ENCODE measurements at places on chromosomes 6 and 20.

DNA sequence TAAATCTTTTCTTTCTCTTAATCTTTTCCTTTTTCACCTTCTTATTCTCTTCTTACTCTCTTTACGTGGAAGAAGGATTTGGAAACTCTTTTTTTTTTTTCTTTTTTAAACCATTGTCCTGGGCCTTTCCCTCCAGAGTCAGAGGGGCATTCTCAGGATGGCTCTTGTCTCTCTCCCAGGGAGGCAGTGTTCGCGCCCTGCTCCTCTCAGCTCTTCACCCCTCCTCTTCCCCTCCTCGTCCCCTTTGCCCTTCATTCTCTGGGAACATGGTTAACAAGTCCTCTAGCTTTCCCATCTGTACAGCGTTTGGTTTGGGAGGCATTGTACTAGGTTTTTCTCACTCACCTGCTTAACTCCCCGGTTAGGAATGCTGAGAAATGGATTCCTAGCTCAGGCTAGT is 52.0 kb upstream of the TFB1M start:
- no peak for DNase-seq

- no peak for DNase-seq
Observed at GRCh38 chr6:118535176-118535844, 12.8 kb upstream of the PLN start.

DNA sequence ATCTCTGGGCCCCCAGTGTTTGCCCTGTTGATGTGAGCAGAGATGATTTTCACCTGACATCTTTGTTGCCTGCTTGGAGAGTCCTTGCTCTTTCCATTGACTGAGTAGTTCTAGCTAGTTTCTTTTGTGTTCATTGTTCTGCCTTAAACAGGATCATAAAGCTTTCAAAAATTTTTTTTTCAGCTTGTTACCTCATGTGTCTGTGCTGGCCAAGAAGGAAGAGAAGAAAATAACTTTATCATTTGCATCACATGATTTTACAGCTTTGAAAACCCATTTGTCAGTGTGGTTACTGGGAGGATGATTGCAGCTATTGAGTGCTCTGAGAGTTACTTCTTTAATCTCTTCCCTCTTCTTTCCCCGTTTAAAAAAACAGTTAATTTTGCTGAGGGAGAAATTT is 16.0 kb downstream of the FOXO3 start:
- DNase-seq: no peak

DNA sequence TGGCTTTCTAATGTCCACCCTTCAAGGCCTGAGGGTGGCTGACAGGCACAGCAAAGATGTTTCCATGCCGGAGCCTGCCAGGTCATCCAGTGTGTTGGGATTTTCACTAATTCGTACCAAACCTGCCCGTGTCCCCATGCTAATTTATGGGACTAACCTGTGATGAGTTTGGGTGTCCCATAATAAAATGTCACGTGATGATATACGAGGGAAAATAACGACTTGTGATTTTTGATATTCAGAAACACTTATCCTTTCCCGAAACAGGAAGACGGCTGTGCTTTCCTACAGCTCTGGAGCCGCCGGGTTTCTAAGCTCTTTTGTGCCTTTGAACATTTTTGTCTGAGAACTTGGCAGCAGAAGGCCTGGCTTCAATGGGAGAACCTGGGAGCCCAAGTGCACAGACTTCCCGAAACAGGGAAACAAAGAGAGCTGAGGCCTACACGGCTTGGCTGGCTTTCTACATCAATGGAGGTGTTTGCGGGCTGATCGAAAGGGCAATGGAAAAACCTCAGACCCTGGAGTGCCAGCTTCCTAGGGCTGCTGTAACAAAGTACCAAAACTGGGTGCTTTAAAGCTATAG is 171.9 kb upstream of the JARID2 start:
- no peak for DNase-seq

DNA sequence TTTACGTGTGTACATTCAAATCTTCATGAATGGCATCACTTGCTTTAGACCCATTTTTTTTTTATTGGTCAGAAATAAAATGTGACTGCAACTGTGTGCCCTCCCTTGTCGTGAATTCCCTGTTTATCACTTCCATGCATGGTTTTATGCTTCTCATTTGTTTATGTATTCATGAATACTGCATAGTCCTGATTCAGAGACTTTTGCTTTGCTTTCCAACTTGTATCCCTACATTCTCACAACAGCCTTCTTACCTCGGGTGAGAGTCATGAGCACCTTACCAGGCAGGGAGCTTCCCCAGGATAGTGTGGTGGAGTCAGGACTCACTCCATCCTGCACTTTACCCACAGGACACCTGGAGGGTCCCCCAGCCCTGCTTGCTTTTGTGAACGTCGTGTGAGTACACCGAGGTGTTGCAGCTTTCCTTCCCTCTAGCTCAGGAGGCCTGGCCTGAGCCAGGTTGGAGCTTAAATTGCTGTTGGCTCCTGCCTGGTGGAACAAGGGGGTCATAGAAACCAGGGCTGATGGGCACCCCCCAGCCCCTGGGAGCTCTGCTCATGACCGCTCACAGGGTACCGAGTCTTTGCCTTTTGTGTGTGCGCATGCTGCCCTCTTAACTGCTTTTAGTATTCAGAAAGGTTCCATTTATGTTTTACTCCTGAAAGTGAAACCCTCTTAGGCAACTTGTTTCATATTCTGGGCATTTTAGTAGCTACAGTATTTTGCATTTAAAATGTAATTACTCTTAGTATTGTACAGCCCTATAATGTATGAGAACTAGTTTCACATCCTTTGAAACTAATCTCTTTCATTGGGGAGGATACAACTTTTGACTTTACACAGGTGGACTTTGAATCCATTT is 66.0 kb downstream of the CDS2 start:
- DNase-seq: no peak

- DNase-seq: no peak
Observed at GRCh38 chr20:43996240-43996930, 81.7 kb downstream of the TOX2 start.

DNA sequence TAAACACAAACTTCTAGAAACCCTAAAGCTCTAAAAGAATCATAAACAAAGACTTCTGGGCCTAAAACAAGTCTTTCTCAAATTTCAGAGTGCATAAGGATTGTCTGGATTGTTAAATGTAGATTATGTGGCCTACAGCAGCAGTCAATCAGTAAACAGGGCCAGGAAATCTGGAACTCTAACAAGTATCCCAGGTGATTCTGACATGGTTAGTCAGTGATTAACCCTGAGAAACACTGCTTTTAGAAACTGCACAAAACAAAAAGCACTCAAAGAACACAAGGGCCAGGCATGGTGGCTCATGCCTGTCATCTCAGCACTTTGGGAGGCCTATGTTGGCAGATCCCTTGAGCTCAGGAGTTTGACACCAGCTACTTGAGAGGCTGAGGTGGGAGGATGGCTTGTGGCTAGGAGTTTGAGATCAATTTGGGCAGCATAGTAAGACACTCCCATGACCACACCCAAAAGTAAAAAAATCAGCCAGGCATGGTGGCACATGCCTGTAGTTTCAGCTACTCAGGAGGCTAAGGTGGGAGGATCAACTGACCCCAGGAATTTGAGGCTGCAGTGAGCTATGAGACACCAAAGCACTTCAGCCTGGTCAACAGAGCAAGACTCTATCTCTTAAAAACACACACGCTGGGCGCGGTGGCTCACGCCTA is 5.9 kb downstream of the MED20 start:
- no peak for DNase-seq

DNA sequence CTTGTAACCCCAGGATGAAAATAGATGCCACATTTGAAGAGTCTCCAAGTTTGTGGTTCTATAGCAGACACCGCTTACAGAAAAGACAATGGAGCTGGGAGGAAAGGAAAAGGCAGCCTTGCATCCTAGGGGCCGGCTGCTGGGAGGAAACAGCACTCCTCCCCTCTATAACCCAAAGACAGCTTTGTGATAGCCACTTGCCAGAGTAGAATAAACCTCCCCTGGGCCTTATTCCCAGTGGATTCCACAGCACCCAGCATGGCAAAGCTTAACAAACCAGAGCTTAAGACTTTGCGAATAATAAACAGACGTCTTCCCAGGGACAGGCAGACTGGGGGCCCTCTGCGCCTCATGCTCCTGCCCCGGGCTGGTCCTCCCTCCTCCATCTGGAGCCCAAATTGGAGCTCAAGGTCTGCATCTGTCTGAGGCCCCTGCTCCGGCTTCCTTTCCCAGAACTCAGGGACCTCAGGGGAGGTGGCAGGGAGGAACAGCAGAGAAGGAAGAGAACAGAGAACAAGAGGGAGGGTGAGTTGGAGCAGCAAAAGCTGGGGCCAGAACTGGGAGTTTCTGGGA is 8.8 kb upstream of the TAF8 start:
- DNase-seq: no peak

DNA sequence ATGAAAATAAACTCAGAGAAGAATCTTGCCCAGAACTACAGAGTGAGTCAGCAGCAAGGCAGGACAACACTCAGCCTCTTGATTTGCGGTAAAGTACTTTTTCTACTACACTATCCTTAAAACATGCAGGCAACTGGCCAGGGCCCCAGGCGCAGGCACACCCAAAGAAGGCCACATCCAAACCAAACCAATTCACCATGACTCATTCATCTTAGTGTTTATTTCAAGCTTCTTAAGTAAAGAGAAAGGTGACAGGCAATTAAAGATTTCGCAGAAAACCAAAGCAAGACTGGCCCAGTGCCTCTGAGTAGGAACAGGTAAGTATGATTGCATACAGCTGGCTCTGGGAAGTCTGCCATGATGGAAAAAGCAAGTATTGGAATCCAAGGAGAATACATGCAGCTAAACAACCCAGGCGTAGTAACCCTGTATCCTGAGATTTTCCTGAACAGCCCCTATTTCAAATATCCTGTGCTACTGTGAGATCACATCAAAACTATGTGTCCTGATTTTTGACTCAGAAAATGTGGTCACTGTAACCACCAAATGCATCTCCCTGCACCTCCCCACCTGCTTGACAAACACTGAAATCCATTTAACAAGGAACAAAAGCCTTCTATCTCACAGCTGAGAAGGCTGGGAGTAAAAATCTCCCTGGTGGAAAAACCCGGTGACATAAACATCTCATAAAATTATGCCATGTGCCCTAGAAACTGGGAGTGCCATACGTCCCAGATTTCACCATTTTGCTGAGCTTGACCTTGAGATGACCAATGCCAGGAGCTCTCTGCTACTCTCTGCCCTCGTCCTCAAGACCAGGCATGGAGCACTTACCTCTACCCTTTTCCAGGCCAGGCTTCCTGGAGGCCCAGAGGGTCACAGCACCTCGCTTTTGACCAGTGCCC is 12.4 kb downstream of the WFDC3 start:
- DNase-seq: no peak
